NCI-H446 (cell line): ENCODE measurements at places on chromosomes 11 and 22.

DNA sequence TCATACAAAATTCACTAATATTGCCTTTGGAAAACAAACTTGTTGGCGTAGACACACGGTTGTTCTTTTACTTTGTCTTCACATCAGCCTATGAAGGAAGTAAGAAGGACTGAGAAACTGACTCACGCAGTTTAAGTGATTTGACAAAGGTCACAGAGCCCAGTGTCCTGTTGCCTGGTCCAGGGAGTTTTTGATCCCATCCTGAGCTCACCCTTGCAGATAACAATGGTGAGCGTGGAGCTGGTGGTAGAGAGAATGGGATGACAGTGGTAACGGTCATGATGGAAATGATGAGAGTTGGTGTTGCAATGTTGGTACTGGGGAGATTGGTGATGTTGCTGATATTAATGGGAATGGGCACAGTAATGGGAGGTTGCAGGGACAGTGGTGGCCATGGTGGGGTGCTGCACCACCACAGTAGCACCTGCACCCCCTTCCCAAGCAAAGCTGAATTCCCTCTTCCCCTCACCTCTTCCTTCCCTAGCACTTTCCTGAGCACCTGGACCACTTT lies 22.0 kb downstream of the CREB3L1 start:
- no peak for DNase-seq

GRCh38 chr11:16960250-16960649 lies 54.0 kb downstream of the PLEKHA7 start:
- DNase-seq = no peak

GRCh38 chr11:17186932-17187692 lies 20.7 kb downstream of the PIK3C2A start:
- no peak for DNase-seq

- no peak for DNase-seq
Observed at GRCh38 chr11:114061681-114062049, 2.2 kb downstream of the ZBTB16 start.

GRCh38 chr22:32618441-32619140 lies 144.0 kb downstream of the FBXO7 start:
- DNase-seq = no peak

DNA sequence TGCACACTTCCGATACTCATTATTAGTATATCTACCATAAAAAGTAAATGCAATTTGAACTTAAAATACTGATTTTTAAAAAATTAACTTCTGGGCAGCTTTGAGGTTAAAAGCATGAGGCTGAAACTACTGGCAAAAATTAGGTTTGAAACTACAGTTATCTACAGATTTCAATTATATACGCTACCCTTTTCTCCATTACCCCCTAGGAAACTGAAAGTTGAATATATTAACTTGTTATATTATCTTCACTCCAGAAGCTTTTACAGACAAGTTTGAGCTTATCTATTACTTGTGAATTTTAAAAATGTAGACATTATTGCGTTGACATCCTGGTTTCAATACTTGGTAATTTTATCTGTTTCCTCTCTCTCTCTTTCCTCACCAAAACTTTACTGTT lies 96.7 kb upstream of the DDI1 start:
- DNase-seq = no peak

- DNase-seq = no peak
Observed at GRCh38 chr22:27995801-27996528, 76.9 kb upstream of the PITPNB start.

DNA sequence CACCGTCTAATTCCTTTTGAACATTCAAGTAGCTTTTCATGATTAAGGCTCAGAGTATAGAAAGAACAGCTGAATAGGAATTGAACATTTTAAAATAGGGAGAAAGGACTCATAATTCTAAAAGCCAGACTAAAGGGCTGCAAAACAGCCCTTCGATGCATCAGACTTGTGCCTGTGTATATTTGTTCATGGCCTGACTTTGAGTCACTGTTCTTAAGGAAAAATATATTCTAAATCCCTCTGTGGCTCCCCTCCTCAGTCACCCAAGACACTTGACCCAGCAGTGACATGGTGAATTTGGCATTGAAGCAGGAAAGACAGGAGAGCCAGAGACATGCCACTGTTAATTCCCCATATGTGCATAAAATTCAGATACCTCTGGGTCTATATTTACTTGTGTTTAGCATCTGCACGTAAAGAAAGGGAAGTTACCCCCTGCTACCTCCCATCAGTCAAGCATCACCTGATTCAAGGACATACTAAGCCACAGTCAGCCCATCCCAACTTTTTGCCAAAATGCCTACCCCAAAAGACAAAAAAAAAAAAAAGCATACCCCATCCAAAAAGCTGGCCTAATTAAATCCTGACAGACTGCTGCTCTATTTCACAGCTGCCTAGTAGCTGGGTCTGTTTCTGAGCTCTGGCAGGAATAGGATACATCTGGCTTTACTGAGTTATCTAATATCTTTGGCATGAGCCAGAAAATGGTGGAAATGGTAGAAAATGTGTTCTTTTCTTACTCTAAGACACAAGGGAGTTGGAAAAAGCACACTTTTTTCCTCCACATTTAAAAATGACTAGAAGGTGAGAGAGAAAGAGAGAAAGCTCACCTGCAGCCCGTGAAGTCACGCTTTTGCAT lies 93.5 kb downstream of the COMMD9 start:
- DNase-seq = peak; percentile 40

- DNase-seq = no peak
Observed at GRCh38 chr11:11782532-11783110, 59.2 kb upstream of the USP47 start.

GRCh38 chr22:27980424-27981148 lies 61.5 kb upstream of the PITPNB start:
- DNase-seq = no peak

DNA sequence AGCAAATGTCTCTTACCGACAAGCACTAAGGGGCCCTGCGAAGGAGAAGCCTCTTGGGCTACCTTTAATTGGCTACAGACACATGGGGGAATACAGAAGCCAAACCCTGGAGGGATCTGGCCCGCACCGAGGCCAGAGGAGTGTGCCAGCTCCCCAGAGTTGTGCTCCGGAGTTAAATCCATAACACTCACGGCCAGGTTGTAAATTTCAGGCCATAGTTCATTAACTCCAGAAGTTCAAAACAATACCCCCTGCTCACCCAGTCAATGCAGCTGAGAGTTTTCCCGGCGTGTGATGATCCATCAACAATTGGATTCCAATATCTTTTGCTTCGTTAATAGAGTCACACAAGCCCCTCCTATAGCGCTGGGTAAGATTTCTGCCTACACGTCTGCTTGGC lies 371.5 kb downstream of the NXPE2 start:
- DNase-seq = peak; percentile 64

DNA sequence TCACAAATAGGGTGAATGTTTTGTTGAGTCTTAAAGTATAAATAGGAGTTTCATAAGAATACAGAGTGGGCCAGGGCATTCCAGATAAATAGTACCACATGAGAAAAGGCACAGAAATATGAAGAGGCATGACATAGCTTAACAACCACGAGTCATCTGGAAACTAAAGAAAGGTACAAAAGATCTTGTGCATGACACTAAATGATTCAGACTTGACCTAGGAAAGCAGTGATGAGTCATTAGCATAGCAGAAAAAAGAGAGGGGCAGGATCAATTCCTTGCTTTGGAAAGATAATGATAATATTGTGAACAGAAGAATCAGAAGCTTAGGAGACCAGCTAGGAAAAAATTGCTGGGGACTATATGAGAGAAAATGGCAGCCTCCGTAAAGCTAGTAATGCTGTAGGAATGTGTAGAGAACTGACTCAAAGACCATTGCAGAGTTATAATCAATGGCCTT lies 47.6 kb upstream of the FIBIN start:
- DNase-seq = no peak

- no peak for DNase-seq
Observed at GRCh38 chr22:48811885-48812284, 1015.8 kb downstream of the BRD1 start.

DNA sequence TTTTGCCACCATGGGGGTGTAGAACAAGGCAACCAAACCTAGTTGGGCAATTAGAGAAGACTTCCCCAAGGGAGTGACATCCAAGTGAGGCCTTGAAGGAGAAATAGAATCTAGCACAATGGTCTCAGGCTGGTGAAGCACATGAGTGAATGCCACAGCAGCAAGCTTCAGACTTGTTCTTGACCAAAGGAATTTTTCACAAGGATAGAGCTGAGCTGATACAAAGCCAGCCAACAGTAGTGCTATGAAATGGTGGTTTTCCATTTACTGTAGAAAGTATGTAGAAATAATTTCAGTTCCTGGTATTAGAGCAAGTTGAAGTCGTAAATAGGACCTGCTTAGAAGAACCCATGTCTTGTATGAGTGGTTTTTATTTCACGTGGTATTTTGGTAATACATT lies 148.3 kb upstream of the RASSF10 start:
- DNase-seq = no peak

- DNase-seq = no peak
Observed at GRCh38 chr11:118059246-118059940, 17.5 kb upstream of the TMPRSS4 start.

- no peak for DNase-seq
Observed at GRCh38 chr11:33894398-33894746, 2.5 kb upstream of the LMO2 start.

DNA sequence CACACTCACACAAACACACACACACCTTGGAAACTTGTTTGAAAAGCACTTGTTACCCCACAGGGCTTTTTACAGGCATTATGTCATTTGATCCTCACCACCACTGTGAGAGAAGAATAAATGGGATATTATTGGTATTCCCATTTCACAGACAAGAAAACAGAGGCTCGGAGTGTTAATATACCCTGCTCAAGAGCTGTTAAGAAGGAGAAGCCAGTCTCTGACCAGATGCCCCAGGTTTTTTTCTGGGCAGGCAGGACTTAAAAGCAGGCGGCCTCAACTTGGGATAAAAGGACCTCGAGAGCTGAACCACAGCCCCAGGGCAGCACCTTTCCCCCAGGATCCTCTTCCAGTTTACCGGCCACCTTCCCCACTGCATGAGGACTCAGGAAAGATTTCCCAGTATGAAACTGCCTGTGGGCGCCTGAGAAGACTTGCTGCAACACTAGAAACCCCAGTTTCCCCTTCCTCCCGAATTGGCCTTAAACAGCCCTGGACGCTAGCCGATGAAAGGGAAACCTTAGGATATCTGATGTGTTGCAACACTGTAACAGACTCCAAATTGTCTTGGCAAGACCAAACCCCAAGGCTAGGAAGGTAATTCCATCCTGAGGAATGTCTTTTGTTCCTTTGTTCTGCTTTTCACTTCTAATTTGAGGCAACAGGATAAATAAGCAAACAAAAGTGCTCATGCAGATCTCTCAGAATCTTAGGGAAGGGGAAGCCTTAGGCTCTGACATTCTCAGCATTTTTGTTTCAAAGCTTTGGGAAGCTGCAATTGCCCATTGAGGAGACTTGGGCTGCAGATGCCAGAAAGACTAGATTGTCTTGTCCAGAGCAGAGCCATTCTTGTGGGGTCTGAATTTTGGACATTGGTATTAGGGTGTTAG lies 173.5 kb downstream of the TRIM29 start:
- no peak for DNase-seq

DNA sequence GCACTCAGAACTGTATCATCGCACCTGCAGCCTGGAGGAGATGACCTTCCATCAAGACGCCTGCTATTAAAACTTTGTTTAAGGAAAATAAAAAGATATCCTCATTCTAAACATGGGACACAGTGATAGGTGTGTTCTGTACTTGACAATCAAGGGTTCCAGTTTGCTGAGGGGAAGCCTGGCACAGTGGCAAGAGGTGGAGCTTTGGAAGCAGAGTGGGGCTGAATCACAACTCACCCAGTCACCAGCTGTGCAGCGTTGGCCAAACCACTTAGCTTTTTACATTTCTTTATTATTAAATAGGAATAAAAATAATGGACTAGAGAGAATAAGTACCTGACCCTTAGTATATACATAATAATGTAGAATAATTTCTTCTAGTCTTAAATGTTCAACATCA lies 220.7 kb downstream of the TENM4 start:
- DNase-seq = no peak

DNA sequence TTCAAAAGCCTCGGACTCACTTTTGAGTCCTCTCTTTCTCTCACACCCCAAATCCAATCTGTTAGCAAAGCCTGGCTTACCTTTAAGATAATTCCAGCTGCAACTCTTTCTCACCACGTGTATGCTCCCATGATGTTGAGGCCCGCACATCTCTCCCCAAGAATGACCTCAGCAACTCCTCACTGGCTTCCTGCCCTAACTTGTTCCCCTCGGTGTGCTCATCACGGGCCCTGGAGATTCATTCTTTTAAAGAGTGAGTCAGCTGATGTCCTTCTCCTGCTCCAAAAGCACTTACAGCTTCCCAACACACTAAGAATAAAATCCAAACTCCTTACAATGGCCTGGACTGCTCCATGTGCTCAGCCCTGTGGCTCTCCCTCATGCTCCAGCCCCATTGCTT lies 1041.3 kb downstream of the OPCML start:
- DNase-seq = no peak

DNA sequence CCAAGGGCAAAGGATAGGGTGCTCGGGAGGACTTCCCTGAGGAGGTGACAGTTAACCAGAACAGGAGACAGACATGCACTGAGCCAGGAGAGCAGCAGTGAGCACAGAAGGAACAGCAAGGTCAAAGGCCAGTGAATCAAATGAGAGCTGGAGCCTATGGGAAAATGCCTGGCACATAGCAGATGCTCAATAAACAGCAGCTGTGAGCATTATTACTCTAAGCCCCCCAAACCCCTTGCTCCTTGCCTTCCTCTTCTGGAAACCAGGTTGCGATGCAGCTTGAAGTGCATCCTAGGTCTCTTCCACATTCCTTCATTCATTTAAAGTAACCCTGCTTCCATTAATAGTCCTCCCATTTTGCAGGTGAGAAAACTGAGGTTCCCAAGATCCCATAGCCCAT lies 13.0 kb downstream of the ELFN2 start:
- DNase-seq = no peak

GRCh38 chr11:18594999-18595749 lies 4.4 kb upstream of the MISFA start:
- no peak for DNase-seq

DNA sequence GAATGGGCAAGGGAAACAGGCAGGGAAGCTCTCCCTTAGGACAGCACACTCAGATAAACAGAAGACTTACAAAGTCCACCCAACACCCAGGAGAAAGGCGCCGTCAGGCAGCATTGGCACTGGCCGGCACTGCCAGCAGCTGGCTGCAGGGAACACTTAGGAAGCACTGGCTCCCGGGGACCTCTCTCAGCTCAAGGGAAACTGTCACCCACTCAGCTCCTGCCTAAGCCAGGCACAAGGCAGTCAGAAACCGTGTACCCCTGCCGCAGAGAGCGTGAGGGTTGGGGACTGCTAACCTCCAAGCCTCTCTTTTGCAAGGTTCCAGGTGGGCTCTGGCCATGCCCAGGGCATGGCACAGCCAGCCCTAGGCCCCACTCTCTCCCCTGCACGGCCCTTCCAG lies 64.7 kb downstream of the DGCR2 start:
- no peak for DNase-seq

GRCh38 chr22:44526779-44527126 lies 28.7 kb upstream of the RTL6 start:
- no peak for DNase-seq

GRCh38 chr11:130548491-130548833 lies 100.0 kb downstream of the ADAMTS15 start:
- DNase-seq = no peak

DNA sequence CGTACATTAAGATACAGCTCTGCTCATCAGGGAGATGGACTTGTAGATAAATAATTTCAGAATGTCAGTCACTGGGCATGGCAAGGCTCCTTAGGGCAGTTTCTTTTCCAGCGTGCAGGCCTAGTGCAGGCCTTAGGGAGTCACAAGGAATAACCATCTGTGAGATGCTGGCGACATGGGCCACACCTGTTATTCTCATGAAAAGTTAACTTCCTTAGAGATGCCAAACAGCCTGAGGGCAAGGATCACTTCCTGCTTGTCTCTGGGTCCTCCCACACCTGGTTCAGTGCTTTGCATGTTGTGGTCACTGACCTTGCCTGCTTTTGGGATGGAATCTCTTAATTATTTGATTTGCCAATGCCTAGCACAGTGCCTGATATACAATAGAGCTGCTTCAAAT lies 70.6 kb downstream of the ST3GAL4 start:
- DNase-seq = no peak
